Activated T-helper 1 cell treated with Interleukin-2 at 50 U/mL for 16 hours (primary cell): ENCODE measurements at places on chromosomes 1 and 21.

- no peak for DNase-seq
Observed at GRCh38 chr1:206905295-206906164, 8.3 kb downstream of the IL24 start.

DNA sequence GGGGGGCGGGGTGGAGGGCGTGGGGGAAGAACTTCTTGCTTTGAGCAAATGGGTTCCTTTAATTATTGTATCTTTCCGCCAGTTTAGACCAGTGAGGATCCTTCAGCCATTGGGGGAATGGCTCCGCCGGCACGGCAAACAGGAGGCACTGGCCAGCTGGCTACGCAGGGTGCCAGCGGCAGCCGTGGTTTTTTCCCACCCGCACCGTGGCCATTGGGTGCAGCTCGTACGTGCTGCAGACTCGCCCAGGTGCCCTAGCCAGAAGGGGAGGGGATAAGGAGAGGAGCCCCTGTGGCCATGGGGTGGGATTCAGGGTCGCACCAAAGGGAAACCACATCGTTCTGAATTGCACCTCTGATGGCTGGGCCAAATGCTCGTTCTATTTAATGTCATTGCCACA lies 65.6 kb downstream of the RGSL1 start:
- DNase-seq: no peak

- DNase-seq: no peak
Observed at GRCh38 chr1:182262425-182262824, 129.2 kb downstream of the GLUL start.

GRCh38 chr1:75797606-75798216 lies 1.0 kb downstream of the MSH4 start:
- DNase-seq: no peak

DNA sequence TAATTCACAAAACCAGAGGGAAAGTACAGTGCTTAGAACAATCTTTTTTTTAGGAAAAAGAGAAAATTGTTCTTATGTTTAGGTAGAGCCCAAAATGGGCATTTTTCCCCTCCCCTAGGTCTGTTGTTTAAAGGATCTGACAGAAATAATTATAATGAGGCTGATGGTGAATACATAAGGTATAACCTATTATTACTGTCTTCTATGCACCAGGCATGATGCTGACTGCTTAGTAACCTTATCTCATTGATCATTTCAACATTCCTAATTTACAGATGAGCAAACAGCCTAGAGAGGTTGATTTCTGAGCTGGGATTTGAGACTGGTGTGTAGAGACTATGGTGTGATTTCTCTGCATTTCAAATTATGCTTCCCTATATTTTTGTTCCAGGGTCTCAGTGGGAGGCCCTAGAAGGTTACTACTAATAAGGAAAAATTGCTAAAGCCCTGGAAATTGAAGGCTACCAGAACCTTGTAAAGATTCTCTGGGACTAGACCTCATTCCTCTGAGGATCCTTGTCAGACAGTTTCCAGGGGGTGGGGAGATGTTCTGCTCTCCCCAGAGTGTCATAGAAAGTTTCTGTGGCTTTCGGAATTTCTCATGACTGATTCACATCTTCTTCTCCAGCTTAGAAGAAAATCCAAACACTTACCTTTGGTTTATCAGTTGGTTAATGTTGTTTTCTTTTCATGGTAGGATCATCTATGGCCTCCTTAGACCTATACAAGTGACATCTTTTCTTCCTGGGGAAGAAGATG lies 44.9 kb downstream of the ROR1 start:
- no peak for DNase-seq

GRCh38 chr1:80385650-80386049 lies 1379.1 kb upstream of the ADGRL4 start:
- no peak for DNase-seq

- no peak for DNase-seq
Observed at GRCh38 chr1:209884665-209885117, 53.3 kb upstream of the SYT14 start.

DNA sequence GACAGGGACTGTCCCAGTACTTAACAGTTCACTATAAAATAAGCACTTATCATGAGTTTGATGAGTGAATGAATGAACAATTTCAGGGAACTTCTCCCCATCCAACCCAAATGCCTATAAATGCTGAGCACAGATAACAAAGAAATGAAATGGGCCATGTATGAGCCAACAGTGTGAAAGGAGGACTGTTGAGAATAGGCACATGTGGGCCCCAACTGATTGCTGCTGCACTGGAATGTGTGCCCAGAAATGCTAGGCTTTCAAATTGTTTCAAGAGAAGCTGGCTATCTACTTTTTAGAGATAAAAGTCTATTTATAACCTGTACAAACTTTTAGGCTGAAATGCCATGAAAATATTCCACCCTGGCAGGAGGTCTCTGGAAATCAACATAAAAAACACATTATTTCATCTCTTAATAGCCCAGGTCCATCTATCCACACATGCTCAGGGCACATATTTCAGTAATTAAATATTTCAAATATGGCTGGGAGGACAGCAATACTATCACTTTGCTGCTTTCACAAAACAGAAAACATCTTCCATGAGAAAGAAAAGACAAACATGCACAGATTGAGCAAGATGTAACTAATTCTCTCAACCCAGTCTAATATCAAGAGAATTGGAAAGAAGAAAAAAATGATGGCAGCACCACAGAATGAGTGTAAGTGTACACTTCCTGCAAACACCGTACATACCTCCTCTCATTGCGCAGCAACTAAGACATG lies 49.8 kb downstream of the COLGALT2 start:
- no peak for DNase-seq

- DNase-seq: no peak
Observed at GRCh38 chr1:57327946-57328345, 95.9 kb downstream of the DAB1 start.

- no peak for DNase-seq
Observed at GRCh38 chr1:226964611-226965486, 24.8 kb downstream of the COQ8A start.

- DNase-seq: no peak
Observed at GRCh38 chr1:94544706-94545490, 3.3 kb upstream of the F3 start.

DNA sequence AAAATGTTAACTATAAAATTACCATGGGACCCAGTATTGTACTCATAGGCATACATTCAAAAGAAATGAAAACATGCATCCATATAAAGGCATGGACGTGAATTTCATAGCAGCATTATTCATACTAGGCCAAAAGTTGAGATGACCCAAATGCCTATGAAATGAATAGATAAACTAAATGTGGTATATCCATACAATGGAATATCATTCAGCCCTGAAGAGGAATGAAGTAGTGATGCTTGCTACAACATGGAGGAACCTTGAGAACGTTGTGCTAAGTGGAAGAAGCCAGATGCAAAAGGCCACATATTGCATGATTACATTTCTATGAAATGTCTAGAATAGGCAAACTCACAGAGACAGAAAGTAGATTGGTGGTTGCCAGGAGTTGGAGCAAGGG lies 127.1 kb upstream of the IPO9 start:
- no peak for DNase-seq

- no peak for DNase-seq
Observed at GRCh38 chr1:117608758-117609157, 2.9 kb downstream of the TENT5C start.

DNA sequence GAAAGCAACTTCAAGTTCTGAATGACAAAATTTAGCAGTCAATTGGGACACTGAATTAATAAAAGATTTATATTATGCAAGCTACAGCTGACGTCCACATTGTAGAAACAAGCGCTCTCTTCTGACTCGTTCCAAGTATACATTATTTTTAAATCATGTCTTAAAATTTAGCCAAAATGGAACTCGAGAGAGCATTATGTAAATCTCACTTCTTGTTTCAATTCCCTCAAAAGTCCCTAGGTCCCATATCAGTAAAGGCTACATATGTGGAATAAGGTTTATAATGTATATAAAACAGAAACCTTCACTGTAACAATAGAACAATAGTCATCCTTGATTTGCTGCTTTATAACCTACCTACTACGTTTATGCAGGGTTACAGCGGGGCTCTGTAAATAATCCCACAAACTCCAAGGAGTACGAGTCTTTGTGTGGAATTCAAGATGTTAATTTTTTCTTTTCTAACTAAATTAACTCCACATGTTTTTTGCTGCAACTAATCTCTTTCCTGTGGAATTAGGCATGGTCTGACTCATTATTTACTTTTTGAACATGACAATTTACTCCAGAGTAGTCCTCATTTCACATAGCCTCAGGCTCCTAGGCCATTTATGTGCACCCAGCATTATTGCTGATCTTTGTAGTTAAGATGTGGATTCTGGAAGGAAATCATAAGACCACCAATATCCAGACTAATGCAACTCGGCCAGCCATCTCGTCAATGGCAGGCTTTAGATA lies 785.1 kb downstream of the LTN1 start:
- no peak for DNase-seq

DNA sequence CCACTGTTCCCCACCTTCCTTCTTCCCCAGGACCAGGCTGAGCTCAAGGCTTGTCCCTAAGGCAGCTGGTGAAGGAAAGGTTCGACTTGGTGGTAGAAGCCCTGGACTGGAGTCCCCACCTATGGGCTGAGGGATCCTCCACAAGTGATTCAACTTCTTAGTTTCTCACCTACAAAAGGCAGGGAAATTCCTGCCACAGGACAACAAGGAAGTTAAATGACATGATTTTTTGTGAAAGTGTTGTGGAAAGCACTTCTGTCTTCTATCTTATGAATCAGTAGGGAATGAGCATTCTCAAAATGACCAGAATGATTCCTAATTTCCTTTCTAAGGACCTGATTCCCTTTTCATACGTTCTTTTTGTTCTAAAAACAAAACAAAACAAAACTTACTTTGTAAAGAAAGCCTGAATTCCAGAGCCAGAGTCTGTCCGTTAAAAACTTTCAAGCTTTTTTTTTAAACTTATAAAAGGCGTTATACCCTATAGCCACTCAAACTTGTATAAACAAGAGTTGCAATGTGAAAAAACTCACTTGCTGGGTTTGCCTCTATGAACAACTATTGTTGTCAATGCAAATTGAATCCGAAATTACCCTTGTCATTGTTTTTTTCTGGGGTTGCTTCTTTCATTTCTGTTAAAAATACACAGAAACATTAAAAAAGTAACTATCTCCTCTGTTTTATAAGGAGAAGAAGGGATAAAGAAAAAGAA lies 12.2 kb downstream of the KCNJ15 start:
- DNase-seq: no peak

GRCh38 chr1:44932151-44932550 lies 54.2 kb downstream of the EIF2B3 start:
- no peak for DNase-seq

DNA sequence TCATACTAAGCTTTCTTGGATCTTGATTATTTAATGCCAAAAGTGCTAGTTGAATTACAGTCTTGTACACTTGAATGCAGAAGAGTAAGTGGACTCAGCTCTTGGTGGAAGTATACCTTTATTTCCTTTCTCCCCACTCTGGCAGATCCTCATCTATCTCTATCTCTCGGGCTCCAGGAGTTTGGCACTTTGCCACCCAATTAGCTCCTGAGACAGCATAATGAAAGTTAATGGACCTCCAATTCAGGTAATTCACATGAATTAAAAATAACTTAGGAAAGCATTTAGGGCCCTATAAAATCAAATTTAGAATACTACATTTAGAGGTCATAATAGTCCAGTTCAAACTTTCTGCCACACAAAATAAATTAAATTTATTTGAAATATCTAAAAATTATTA lies 67.4 kb downstream of the OLFM3 start:
- DNase-seq: no peak

- DNase-seq: no peak
Observed at GRCh38 chr1:158024737-158025136, 31.3 kb downstream of the KIRREL1 start.

DNA sequence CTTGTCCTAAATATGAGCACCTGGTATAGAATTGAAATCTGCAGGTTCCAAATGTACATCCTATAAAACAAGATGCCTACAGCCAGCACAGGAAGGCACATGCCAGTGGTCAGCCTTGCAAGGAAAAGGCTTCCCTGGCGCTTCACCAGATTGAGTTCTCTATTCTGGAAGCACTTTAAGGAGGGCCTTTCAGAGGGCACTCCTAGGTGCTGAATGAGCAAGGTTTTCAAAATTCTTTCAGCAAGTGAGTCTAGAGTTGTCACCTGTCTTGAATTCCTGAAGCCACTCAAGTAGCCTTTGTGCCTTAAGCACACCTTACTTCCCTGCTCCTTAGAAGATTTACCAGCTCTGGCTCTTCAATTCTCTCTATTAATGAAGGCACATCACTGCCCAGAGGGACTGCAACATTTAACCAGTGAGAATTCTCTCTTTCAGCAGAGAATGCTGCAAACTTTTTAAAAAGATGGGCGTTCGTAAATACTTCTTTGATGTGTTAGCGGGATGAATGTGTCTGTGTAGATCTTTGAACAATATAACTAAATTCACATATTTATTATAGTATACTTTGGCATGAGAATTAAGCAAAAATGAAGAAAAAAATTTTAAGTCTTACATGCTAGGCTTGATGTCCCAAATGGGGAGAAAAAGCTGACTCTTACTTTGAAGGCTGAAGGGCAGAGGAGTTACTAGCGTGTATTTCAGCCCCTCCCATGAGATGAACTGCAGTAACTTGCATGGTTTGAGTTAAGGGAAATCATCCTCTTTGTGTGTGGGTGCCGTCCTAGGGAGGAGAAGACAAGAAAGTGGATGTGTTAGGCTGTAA lies 162.0 kb downstream of the NTPCR start:
- no peak for DNase-seq

DNA sequence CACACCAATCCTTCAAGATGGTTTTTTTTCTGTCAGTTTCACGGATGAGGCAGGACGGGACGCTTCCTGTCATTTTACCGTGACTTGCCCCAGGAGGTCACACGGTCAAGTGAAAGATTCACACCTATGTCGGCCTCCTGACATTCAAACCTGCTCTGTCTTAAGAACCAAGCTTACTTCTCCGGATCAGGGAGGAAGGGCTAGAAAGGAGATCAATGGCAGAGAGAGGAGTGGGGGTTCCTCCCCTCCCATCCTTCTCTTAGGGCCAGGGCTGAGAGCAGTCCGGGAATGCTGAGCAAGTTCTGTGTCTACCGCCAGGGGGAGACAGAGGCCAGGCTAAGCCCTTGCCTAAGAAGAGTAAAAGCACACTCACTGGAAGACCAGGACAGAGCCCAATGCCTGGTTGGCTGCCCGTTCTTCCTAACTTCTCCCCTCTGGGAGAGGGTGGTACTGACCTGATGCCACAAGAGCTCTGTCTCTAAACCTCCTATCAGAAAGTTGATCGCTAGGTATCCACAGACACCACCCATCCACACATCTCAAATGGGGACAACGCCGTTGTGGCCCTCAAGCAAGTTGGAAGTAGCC lies 1.1 kb upstream of the PPM1J start:
- peak; percentile 60 for DNase-seq
